PC-9 (cell line): ENCODE measurements at places on chromosomes 1 and 21. TPM values are rescaled to one million over a fixed set of nuclear protein-coding genes. Genes with fewer than 3 reads are reported as not detected.

APCS gene
- not detected in 2 replicates for total RNA-seq

DNA sequence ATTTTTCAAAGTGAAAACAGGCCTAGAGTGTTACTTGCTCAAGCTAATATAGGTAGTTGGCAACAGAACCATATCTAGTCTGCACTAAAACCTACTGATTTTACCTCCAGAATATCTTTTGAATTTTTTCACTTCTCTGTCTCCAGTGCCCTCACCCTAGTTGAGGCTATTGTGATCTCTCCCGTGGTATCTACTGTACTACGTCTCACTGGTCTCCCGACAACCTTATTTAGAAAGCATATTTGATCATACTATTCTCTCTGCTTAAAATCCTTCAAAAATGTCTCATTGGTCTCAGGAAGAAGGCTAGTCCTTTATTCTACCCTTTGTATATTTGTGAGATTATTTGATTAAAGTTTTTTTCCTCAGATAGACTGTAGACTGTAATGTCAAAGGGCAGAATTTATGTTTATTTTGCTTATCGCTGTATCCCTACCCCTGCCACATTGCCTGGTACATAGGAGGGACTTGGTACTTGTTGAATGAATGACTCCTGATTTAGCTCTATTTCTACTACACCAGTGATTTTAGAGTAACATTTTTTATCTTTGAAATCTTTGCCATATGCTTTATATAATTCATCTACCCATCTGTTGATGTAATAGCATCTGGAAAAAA is 135.5 kb upstream of the KIAA1614 start:
- DNase-seq = no peak

GRCh38 chr1:112800289-112800688 is 85.2 kb upstream of the PPM1J start:
- no peak for DNase-seq

GRCh38 chr1:18861082-18861481 is 1.6 kb upstream of the TAS1R2 start:
- no peak for DNase-seq

DNA sequence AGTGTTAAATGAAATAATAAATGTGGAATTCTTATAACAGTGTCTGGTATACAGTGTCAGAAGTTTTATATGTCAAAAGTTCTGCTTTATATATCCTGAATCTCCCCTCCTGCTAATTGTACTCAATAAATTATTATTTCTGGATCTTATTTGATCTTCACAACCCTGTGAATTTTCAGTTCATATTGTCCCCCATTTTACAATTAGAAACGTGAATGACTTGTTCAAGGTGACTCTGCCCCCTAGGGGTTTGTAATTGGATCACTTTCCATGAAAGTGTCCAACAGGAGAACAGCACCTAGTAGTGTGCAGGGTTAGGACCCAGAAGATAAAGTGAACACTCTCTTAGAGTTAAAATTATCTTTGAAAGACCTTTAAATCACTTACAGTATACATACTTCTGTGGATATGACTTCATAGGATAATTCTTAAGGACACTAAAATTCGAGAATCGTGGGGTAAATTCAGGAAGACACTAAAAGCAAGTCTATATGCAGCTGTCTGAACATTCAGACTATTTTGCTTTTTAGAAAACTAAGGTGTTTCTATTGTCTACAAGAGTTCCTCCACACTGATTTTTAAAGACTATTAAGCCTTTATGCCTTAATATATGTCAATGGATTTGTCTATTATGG is 4.5 kb upstream of the DDR2 start:
- no peak for DNase-seq

LCE1F gene
- not detected in 2 replicates for total RNA-seq
